ENCODE measurements at places on chromosomes 3 and 15.
A peak's percentile ranks its signal among the peaks of the same experiment; 100 is the strongest.

DNA sequence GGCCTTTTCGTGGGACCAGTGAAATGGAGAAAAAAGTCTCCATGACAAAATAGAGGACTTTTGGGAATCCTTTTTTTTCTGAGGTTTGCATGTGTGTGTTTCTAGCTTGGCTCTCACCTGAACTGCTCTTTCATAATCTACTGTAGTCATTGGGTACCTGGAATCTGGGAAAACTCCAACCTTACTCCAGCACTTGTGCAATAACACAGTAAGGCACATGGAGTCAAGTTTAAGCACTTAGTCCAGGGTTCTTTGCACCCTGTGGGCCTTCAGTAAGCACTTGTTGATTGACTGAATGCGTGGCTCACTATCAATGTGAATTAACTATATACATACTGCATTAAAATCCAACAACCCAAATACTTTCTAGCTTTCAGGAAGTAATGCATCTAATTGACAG, 299.5 kb downstream of the ZBTB20 start:
- no peaks in the 10 kb centered on the region for H3K27me3 ChIP-seq
- no peak overlapping the region for H3K27ac ChIP-seq
- peaks cover 7% of the 10 kb centered on the region for H3K36me3 ChIP-seq
- no peak for DNase-seq
- H3K4me1 ChIP-seq, result peaks cover 6% of the 10 kb centered on the region

- H3K27me3 ChIP-seq, result no peaks in the 10 kb centered on the region
- H3K4me1 ChIP-seq, result peaks cover 6% of the 10 kb centered on the region
- H3K4me3 ChIP-seq, result no peak overlapping the region
- H3K36me3 ChIP-seq, result peaks cover 2% of the 10 kb centered on the region
- H3K27ac ChIP-seq, result no peak overlapping the region
Observed at GRCh38 chr3:153484842-153485241, 322.8 kb downstream of the RAP2B start.

GRCh38 chr3:152444029-152444641, 175.4 kb downstream of the MBNL1 start:
- H3K27ac ChIP-seq, result peak overlapping the region; percentile 89
- no peaks in the 10 kb centered on the region for H3K27me3 ChIP-seq
- H3K4me1 ChIP-seq, result peaks cover 39% of the 10 kb centered on the region
- peak overlapping the region; percentile 9 for H3K4me3 ChIP-seq
- no peak for DNase-seq
- peaks cover 69% of the 10 kb centered on the region for H3K36me3 ChIP-seq

- peaks cover 5% of the 10 kb centered on the region for H3K4me1 ChIP-seq
- no peak overlapping the region for H3K27ac ChIP-seq
- H3K27me3 ChIP-seq, result peaks cover 30% of the 10 kb centered on the region
- DNase-seq, result no peak
Observed at GRCh38 chr3:53820084-53820483, 26.1 kb downstream of the CHDH start.

DNA sequence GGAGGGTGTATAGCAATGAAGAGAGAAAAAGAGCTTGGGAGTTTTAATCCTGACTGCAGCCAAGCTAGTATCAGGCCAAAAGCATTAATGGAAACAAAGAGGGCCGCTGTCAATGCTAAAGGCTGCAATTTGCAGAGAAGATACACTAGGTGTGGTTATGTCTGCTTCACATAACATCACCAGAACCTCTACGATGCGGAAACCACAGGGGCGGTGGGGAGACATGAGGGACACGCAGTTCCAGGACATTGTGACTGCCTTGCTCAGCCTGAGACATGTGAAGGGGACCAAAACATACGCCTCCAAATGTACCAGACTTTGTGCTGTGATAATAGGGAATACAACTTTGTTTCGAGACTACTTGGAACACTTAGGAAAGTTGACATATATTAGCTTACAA, 88.4 kb downstream of the APBA2 start:
- no peak for DNase-seq
- peaks cover 3% of the 10 kb centered on the region for H3K4me1 ChIP-seq
- H3K27ac ChIP-seq, result peak overlapping the region; percentile 28

DNA sequence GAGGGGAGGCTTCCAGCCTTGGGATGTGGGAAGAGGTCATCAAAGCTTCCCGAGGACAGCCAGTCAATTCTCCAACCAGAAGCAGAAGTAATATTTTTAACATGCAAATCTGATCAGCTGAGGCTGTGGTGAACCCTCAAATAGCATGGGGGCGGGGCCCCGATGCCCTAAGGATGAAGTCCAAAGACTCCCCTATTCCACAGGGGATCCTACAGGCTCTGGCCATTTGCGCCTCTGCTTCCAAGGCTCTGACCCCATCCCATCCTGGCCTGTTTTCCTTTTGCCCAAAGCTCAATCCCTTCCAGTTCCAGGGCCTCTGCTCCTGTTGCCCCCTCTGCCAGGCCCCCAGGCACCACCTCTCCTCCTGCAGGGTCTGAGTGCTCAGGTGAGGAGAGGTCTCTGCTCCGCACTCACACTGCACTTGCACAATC, 6.7 kb upstream of the CSK start:
- H3K36me3 ChIP-seq, result peaks cover 9% of the 10 kb centered on the region
- H3K27ac ChIP-seq, result peak overlapping the region; percentile 99
- no peaks in the 10 kb centered on the region for H3K27me3 ChIP-seq
- no peak for DNase-seq
- peaks cover 45% of the 10 kb centered on the region for H3K4me1 ChIP-seq
- no peak overlapping the region for H3K4me3 ChIP-seq

DNA sequence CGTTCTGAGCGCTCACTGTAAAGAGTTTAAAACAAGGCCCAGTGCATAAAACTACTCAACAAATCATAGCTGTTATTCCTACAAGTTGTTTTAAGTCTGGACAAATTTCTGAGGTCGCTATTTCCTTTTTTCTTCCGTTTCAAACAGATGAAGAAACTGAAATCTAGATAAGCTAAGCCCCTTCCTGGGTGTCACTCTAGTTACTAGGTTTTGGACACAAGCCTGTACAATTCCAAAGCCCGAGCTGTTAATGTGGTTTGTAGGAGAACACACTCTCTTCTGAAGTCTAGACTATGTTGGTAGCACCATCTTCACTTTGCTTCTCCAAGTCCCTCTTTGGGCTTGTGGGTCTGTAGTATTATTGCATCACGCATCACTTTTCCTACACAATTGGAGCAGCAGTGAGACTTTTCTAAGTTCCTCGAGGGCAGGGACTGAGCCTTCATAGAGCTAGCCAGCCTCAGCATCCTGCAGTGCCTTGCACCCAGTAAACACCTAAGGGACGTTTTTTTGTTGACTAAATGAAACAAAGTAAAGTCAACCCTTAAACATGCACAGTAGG, 142.6 kb upstream of the PROK2 start:
- peaks cover 26% of the 10 kb centered on the region for H3K27me3 ChIP-seq
- no peak for DNase-seq
- no peak overlapping the region for H3K27ac ChIP-seq
- no peak overlapping the region for H3K4me3 ChIP-seq
- no peaks in the 10 kb centered on the region for H3K4me1 ChIP-seq

DNA sequence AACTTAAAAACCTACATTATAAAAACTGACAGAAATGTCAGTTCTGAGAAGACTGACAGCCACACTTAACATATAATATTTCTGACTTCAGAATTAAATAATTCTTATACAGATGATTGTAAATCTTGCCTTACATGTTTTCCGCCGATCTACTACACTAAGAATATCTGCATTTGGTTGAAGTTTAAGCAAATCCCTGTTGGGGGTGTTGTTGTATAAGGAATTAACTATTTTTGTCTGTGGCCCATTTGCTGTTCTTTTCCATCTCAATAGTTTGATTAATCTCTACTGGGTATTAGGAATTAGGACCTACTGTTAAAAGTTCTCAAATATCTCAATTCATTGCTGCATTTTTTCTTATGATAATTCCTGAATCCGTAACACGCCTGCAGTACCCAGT, 838.3 kb upstream of the ROBO1 start:
- no peaks in the 10 kb centered on the region for H3K27me3 ChIP-seq
- no peak for DNase-seq
- H3K4me3 ChIP-seq, result no peak overlapping the region
- no peak overlapping the region for H3K27ac ChIP-seq
- no peaks in the 10 kb centered on the region for H3K4me1 ChIP-seq
- H3K36me3 ChIP-seq, result peaks cover 5% of the 10 kb centered on the region

GRCh38 chr3:182682263-182683241, 110.8 kb upstream of the ATP11B start:
- peaks cover 12% of the 10 kb centered on the region for H3K4me1 ChIP-seq
- peak overlapping the region; percentile 49 for H3K27ac ChIP-seq
- peak overlapping the region; percentile 66 for H3K4me3 ChIP-seq
- no peaks in the 10 kb centered on the region for H3K36me3 ChIP-seq

GRCh38 chr15:70584838-70585706, 178.3 kb downstream of the UACA start:
- H3K4me3 ChIP-seq, result peak overlapping the region; percentile 67
- H3K4me1 ChIP-seq, result peaks cover 7% of the 10 kb centered on the region
- DNase-seq, result peak; percentile 18
- H3K27ac ChIP-seq, result no peak overlapping the region

GRCh38 chr3:156728267-156728985, 54.0 kb downstream of the TIPARP start:
- H3K27me3 ChIP-seq, result no peaks in the 10 kb centered on the region
- H3K36me3 ChIP-seq, result no peaks in the 10 kb centered on the region
- no peak overlapping the region for H3K4me3 ChIP-seq
- H3K27ac ChIP-seq, result no peak overlapping the region

DNA sequence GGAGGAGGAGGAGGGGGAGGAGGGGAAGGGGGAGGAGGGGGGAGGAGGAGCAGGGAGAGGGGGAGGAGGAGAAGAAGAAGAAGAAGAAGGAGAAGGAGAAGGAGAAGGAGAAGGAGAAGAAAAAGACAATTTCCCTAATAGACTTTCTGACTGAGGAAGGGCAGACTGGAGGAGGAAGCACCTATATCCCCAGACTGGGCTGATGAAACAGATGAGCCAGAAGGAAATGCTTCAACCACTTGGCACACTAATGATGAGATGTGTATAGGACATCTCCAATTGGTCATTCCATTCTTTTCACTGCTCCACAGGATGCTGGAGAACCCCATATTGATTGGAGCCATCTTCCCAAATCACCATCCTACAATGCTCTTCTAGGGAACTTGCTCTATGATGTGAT, 69.9 kb downstream of the LYZL4 start:
- no peak overlapping the region for H3K27ac ChIP-seq
- no peak for DNase-seq
- no peak overlapping the region for H3K4me3 ChIP-seq
- no peaks in the 10 kb centered on the region for H3K4me1 ChIP-seq
- no peaks in the 10 kb centered on the region for H3K36me3 ChIP-seq
- peaks cover 34% of the 10 kb centered on the region for H3K27me3 ChIP-seq

DNA sequence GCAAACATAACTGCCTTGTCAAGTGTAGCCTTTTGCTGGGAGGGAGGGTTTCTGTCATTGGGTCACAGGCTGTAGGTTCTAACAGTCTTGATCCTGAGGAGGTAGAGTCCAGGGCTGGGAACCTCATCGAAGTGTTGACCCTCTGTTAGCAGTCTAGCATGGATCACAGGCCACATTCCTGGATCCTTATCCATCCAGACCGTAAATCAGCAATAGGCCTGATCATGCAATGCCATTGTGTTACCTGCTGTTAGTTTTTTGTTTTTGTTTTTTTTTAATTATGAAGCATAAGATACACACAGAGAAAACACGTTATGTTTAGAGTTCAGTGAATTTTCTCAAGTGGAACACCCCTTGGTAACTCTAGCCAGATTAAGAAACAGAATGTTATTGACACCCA, 282.0 kb upstream of the TPM1 start:
- H3K4me3 ChIP-seq, result no peak overlapping the region
- no peaks in the 10 kb centered on the region for H3K36me3 ChIP-seq
- H3K27ac ChIP-seq, result no peak overlapping the region
- no peak for DNase-seq

GRCh38 chr3:104286645-104287044, 1080.1 kb upstream of the ALCAM start:
- no peak for DNase-seq
- no peaks in the 10 kb centered on the region for H3K4me1 ChIP-seq
- H3K27ac ChIP-seq, result no peak overlapping the region
- H3K27me3 ChIP-seq, result no peaks in the 10 kb centered on the region

DNA sequence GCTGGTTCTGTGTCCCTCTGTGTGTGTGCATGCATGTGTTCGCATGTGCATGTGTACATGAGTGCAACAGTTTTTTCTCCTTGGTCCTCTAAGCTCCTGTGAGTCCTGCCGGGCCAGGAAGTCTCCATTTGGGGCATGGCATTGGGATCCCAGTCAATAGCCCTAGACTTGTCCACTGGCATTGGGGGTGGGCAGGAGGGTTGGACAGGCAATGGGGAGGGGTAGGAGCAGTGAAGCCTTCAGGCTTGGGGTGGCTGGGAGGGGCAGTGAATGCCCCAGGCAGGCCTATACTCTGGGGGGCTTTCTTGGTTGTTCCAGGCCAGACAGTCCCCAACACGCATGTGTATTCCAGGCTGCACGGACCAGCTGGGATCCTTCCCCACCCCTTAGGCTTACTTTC, 15.6 kb upstream of the C15orf39 start:
- H3K4me1 ChIP-seq, result no peaks in the 10 kb centered on the region
- H3K27ac ChIP-seq, result no peak overlapping the region
- no peak overlapping the region for H3K4me3 ChIP-seq
- DNase-seq, result no peak

DNA sequence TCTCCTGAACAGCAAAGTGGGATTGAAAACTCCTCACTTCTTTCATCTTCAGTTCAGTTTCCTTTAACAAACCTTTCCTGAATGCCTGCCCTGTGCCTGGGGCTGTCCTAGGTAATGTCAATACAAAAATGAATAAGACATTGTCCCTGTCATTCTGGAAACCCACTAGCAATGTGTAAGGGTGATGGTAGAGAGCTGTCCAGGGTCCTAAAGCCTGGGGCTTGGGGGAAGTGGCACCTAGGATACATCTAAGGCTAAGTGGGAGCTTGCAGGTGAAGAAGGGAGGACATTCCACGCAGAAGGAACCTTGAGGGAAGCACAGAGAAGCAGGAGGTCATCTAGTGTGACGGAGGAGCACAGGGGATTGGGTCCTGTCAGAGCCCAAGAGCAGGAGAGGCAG, 212.7 kb upstream of the PPP2R3A start:
- peaks cover 7% of the 10 kb centered on the region for H3K27me3 ChIP-seq
- H3K4me3 ChIP-seq, result no peak overlapping the region
- DNase-seq, result no peak
- H3K27ac ChIP-seq, result no peak overlapping the region

- no peak for DNase-seq
- no peak overlapping the region for H3K4me3 ChIP-seq
- H3K27ac ChIP-seq, result no peak overlapping the region
- no peaks in the 10 kb centered on the region for H3K27me3 ChIP-seq
- no peaks in the 10 kb centered on the region for H3K36me3 ChIP-seq
Observed at GRCh38 chr15:47384341-47384740, 333.0 kb upstream of the SEMA6D start.

DNA sequence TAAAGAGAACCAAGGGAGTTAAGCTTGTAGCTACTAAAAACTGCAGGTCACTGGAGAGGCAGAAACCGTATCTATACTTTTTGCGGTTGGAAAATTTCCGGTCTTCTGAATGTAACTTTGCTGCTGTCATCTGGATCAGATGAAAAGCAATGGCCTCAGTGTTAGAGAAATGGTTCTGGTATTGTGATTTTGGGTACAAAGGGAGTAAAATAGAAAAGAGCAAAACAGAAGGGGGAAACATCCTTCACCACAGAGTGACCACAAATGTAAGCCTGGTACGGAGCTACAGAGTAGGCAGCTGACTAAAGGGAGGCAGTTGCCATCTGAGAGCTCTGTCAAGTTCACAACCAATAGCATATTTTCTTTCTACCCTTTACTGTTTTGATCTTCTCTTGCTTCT, 5.6 kb downstream of the CD96 start:
- no peaks in the 10 kb centered on the region for H3K27me3 ChIP-seq
- H3K4me3 ChIP-seq, result no peak overlapping the region
- DNase-seq, result peak; percentile 39
- H3K36me3 ChIP-seq, result peaks cover 32% of the 10 kb centered on the region
- peaks cover 43% of the 10 kb centered on the region for H3K4me1 ChIP-seq
- no peak overlapping the region for H3K27ac ChIP-seq

Data from effector memory CD8-positive, alpha-beta T cell (primary cell).